ENCODE measurements at places on chromosomes 2 and 18. TPM values are rescaled to one million over a fixed set of nuclear protein-coding genes. Genes with fewer than 3 reads are reported as not detected.

DNA sequence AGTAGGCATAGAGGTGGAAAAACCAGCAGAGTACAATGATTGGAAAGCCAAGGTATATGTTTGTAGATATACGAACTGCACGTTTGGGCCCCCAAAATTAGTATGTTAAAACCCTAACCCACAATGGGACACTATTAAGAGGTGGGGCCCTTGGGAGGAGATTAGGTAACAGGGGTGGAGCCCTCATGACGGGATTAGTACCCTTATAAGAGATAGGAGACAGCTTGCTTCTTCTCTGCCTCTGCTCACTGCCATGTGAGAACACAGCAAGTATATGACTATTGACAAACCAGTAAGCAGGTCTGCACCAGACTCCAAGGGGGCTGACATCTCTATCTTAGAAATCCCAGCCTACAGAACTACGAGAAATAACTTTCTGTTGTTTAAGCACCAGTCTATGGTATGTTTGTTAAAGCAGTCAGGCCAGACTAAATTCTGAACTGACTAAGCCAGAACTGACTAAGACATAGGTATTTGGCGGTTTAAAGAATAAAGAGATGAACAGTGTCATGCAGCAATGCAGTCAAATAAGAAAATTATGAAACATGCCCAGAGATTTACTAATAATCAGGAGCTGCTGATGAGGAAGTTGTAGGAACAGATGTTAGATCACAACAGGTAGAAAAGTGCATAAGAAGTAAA lies 182.9 kb downstream of the DYM start:
- DNase-seq = no peak

DNA sequence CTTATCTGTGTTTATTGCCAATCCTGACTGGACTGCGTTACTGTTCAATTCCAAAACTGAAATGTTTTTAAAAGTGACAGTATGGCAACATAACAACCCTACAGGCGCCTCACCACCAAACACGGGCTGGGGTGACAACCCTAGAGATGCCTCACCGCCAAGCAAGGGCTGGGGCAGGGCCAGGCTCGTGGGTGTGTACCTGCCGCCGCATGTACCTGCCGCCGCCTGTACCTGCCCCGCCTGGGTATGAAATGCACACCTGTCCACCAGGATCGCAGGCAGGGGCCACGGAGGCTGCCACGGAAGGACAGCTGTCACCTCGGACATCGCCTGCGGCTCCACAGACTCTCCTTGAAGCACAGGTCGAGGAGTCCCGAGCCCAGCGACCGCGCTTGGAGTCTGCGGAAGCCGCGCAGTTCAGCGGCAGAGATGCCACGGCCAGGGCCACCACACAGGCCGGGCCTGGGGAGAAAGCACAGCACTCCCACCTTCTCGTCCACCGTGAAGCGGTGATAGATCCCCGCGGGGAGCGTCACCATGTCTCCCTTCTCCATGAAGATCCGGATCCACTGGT lies 18.9 kb downstream of the ADI1 start:
- DNase-seq = no peak

DNA sequence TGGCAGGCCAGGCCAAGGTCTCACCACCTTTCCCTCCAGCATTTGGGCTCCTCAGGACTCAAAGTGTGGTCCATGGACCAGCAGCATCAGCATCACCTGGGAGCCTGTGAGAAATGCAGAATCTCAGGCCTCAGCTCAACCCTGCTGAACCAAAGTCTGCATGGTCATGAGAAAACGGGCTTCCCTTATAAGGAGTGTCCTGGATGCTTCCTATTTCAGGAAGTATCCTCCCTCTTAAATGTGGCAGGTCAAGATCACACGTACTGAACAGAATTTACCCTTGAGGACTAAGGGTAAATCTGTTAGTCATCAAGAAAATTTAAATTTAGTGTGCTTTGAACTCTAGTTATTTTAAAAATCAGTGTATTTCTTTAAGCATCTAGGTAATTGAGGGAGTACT lies 11.8 kb downstream of the CD8A start:
- no peak for DNase-seq

- peak; percentile 52 for DNase-seq
Observed at GRCh38 chr2:28269019-28269784, 123.5 kb upstream of the FOSL2 start.

DNA sequence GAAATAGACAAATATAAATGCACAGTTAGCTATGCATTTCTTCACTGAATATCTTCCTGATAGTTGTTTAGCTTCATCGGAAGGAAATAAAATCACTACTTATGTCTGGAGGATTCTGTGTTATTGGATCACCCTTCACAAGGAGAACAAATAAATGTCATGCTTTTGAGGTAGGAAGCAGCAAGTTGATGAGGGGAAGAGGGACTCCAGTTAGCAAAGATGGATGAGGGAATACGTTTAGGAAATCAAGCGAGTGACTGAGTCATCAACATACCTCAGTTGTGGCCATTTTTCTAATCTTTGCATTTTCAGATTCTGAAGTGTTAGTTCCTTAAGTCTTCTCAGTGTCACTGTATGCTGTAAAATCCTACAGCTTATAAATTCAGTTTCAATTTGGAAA lies 456.2 kb downstream of the EPHA4 start:
- no peak for DNase-seq

GRCh38 chr2:127814677-127815076 lies 3.7 kb upstream of the WDR33 start:
- no peak for DNase-seq

DNA sequence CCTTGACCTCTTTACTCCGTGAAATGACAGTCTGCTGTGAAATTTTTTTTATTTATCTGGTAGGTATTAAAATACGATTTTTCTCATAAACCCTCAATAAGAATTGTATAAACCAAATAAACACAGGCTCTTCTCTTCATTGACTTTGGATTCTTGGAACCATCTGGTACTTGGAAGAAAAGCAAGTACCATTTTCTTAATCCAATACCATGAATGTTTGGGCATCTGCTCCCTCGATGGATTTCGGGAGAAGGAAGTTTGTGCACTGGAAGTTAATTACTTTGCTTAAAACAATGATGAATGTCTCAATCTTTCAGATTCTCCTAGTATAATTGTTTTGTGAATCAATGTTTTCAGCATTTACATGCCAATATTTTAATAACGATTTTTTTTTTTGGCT lies 5.3 kb upstream of the SCG2 start:
- DNase-seq = no peak

DNA sequence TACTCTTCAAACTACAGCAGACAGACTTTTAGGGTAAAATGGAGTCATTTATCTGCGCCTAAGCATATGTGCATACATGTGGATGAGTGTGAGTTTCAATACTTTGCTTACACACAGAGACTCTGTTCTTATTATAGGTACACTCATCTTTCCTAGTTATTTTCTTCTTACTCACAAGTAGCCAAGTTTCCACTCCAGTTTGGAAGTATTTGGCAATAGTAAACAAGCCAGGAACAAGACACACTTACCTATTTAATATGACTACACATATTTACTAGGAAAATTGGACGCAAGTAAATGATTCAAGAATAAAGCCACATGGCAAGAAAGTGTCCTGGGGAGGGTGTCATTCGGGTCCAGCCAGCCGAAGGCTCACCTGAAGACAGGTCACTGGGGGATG lies 414.3 kb downstream of the FBXO15 start:
- DNase-seq = no peak

DNA sequence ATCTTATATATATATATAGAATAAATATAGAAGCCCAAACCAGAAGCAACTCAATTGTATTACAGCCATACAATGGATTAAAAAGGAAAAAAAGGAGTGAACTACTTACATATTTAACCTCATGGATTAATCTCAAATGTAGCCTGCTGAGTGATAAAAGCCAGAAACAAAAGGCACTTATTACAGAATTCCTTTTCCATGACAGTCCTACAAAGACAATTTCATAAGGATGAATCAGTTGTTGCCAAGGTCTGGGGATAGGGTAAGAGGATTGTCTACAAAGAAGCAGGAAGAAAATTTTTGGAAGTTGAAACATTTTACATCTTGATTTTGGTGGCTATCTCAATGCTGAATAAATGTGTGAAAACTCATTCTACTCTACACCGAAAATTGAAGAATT lies 103.9 kb upstream of the DCC start:
- DNase-seq = no peak

- DNase-seq = no peak
Observed at GRCh38 chr2:172947461-172948153, 128.0 kb upstream of the MAP3K20 start.

DNA sequence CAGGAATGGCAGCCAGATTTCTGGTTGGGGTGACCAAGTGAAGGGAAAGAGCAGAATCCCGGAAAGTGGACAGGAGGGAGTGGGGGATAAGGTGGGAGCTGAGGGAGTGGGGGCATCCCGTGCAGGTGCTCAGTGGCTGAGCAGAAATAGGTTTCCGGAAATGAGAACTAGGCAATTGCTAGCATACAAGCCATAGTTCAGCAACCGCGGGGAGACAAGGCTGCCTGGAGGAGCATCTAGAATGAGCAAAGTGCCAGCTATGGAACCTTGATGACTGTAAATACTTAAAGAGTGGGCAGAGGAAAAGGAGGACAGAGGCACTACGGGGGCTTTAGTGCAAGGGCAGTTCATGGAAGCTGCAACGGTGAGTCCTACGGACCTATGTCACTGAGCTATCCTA lies 220.2 kb downstream of the BCL11A start:
- no peak for DNase-seq

DNA sequence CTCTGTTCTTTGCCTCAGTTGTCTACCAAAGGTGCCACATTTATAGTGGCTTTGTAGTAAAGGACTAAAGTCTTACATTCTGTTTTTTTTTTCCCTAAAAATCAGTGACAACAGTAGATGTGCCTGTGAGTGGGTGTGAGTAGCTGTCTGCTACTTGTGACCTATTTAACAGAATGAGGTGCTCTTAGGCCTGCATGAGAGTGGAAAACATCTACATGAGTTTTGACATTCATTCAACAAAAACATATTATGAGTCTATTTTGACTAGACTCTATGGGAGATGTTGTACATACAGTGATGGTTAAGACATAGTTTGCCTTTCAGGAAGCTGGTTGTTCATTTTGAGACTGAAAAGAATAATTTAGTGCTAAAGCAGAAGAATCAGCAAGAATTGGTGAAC lies 36.7 kb downstream of the IL1R2 start:
- DNase-seq = no peak

DNA sequence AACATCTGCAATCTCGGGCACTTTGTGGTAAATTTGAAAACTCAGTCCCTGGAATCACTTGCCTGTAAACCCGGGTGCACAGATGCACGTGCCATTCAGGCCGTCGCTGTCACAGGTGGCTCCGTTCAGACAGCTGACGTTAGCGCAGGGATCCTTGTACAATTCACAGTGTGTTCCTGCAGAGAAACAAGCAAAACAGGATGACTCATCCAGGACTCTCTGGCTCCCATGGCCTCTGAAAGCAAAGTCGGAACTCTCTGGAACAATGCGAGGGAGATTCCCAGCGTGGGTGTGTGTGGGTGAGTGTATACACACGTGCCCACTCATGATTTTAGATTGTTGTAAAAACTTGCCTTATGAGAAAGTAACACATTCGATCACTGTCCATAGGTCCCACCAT lies 136.1 kb upstream of the PID1 start:
- DNase-seq = peak; percentile 98

DNA sequence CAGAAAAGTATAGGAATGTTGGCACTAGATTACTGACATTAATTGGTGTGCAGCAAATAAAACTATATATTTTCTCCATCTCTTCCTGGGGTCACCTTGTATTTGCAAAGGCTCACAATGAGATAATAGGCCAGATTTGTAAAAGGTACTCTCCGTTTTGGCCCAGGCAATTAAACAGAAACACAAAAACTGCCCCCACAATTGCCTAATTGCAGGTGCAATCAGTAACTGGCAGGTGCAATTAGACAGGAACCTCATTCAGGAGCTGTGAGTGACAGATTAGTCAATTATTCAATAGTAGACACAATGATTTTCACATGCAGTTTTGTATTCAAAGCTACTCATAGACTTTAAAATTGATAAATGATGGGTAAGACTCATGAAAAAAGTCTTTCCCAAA lies 451.4 kb upstream of the ID2 start:
- no peak for DNase-seq

GRCh38 chr2:121179467-121179866 lies 105.5 kb downstream of the TFCP2L1 start:
- DNase-seq = no peak

GRCh38 chr18:72895548-72895947 lies 27.8 kb upstream of the NETO1 start:
- no peak for DNase-seq

GRCh38 chr18:38961880-38962279 lies 1396.3 kb upstream of the CELF4 start:
- DNase-seq = no peak

GRCh38 chr18:27411911-27412310 lies 226.8 kb upstream of the CHST9 start:
- DNase-seq = no peak

GRCh38 chr2:4151521-4151920 lies 448.1 kb downstream of the DCDC2C start:
- no peak for DNase-seq

DNA sequence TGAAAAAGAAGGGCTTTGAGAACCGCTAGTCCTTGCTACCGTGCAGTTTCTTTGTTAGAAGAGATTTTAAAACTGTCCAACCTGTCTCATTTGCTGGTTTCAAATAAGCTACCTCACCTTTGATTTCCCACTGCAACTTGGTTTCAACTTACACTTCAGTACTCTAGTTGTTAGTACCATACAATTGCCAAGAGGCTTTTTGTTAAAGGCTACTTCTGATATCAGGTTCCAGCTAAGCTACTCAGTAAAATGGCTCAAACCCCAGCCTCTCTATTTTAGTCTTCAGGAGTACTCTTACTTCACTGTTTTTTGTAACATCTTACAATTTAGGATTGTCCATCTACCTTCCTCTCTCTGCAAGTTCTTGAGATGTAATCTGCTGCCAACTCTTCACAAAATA lies 91.6 kb downstream of the INO80D start:
- DNase-seq = no peak

DPP4 gene
- total RNA-seq = 175 TPM

DNPEP gene
- total RNA-seq = 67.7 TPM

ROCK1 gene
- 41.9 TPM for total RNA-seq

IL36A gene
- total RNA-seq = not detected

ST8SIA3 gene
- total RNA-seq = not detected

SATB2 gene
- 0.85 TPM for total RNA-seq

IMP4 gene
- 98.0 TPM for total RNA-seq

CRACDL gene
- 3.3 TPM for total RNA-seq

FER1L5 gene
- not detected for total RNA-seq
